ENCODE measurements at places on chromosomes 11 and 22.

DNA sequence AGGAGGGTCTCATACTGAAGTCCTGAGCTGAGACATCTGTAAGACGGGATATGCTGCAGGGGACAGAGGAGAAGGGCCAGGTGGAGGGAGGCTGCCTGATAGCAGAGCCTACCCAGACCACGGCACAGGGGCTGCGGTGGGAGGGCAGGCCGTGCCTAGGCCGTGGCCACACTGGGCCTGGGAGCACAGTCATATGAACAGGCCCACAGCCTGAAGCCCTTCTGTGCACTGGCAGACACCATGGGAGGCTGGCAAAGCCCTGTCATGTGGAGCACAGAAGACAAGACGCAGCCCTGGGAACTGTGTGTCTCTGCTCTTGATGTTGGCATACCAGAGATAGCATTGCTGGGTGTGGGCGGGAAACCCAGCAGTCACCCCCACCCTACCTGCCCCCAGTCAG, 3.3 kb downstream of the SPATA19 start:
- DNase-seq, result no peak

- no peak for DNase-seq
Measured at GRCh38 chr11:17445240-17445795, 31.3 kb downstream of the ABCC8 start.

DNA sequence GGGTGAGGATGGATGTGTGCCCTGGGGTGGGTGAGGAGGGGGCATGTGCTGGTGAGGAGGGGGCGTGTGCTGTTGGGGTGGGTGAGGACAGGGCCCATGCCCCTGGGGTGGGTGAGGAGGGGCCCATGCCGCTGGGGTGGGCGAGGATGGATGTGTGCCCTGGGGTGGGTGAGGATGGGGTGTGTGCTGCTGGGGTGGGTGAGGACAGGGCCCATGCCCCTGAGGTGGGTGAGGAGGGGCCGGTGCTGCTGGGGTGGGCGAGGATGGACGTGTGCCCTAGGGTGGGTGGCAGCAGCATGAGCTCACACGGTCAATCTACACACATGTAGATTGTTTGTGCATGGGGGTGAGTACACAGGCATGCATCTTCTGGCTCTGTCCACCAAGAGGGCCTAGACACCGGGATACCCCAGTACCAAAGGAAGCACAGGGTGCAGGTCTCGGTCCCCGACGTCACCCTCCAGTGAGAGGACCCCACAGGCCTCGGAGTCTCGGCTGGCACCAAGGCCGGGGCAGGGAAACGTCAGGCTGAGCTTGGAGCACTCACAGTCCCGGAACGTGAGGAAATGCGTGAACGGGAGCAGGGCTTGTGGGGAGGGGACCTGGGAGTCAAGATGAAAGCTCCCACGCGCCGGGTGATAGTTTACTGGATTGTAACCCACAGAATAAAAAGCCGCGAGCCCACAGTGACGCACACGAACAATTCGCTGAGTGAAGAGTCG, 37.4 kb upstream of the TOLLIP start:
- DNase-seq, result no peak

- DNase-seq, result no peak
Measured at GRCh38 chr22:42934338-42934737, 77.3 kb upstream of the ARFGAP3 start.

DNA sequence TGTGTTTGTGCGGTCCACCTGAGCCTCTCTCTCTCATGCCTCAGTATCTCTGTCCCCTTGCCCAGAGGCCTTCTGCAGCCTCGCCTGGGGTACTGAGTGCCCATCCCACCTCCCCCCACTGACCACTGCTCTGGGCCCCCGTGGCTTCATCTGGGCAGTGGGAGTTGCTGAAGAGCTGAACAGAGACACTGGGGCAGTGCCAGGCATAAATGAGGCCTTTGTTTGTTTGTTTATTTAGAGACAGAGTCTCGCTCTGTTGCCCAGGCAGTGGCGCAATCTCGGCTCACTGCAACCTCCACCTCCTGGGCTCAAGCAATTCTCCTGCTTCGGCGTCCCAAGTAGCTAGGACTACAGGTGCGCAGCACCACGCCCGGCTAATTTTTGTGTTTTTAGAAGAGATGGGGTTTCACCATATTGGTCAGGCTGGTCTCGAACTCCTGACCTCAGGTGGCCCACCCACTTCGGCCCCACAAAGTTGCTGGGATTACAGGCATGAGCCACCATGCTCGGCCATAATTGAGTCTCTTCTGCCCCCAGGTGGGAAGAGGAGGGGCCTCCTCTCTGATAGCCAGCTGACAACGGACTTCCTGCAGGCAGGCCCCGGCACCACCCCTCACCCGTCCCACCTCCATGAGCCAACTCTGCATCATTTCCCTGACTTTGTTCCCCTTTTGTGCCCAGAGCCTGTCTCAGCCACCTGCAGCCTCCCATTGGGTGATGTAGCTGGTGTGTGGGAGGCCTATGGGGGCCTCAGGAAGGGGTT, 9.3 kb downstream of the CRYBB3 start:
- no peak for DNase-seq

DNA sequence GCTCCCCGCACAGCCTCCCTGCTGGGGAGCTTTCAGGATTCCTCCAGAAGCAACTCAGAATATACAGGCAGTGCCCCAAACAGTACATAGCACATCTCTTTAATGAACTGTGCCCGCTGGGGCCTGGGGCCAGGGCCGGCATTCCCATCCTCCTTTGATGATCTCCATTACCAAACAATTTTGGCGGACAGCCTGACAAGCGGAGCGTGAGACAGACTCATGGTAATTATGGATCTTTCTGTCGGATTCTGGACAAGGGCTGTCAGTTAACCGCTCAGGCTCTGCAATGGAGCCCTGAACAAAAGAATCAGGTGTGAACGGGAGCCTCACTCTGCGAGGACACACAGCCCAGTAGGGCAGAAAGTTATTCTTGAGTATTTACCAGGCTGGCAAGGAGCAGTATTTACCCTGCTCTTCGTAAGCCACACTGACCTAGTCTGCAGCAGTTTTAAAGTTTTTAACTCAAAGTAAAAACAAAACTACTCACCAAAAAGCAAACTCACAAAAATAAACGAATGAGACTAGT, 174.0 kb downstream of the TBC1D22A start:
- DNase-seq, result no peak

DNA sequence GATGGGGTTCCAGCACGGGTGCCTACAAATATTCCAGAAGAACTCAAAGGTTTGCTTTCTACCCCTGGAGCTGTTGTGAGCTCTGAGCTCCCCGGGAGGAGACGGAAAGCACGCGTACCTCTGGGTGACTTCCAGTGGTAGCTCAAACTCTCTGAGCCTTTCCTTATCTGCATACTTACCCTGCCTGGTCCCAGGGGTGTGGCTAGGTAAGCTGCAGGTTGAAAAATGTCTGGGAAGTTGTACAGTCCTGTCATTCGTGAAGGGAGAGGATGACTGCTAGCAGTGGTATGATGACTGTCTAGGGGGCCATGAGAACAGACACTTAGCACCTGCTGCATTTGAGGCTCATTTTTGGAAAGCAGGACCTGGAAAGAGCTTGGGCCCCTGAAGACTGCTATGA, 111.5 kb downstream of the DSCAML1 start:
- no peak for DNase-seq

GRCh38 chr11:103545551-103545950, 436.3 kb downstream of the DYNC2H1 start:
- DNase-seq, result no peak

- DNase-seq, result no peak
Measured at GRCh38 chr11:11416502-11416901, 63.5 kb upstream of the CSNK2A3 start.

DNA sequence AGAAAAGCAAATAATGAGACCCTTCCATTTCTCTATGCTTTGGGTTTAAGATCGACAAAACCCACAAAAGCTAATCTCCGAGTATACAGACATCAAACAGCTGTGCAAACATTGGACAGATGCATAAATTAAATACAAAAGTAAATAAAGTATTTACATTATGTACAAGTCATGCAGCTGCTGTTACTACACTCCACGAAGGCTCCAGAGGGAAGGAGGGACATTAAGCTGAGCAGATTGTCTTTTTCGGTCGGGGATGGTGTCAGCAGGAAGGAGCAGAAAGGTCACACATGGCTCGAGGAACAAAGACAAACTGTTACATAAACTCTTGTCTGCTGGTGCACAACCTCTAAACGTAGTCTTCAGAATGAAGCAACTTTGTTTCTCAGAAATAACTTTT, 88.8 kb upstream of the BARX2 start:
- no peak for DNase-seq

DNA sequence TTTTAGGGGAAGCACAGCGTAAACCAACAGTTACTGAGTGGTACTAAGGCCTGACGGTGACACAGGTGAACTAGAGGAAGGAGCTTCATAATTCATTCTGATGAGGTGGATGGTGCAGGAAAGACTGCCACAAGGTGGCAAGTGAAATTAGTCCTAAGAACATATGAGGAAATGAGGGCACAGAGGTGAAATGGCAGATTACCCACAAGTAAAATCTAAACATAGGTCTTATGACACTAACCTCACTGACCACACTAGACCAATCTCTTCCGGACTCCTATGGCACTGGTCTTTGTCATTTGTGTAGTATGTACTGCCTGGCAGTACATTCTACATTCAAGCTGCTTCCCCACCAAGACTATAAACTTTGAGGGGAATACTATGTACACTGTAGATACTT, 20.2 kb downstream of the GAB2 start:
- DNase-seq, result no peak

- DNase-seq, result no peak
Measured at GRCh38 chr11:60130496-60130895, 42.0 kb downstream of the MS4A2 start.

DNA sequence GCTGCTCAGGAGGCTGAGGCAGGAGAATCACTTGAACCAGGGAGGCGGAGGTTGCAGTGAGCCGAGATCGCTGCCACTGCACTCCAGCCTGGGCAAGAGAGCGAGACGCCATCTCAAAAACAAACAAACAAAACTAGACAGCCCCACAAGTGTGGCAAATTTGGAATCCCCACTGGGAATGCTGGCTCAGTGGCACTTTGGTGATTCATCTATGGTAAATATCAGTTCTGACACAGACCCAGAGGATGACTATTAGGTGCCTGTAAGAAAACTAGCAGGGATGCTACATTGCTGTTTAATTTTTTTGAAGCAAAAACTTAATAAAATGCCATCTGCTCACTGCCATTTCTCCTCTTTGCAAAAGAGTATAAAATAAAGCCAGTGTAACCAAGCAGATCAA, 107.9 kb downstream of the NAT10 start:
- DNase-seq, result no peak

GRCh38 chr11:128343870-128344269, 243.5 kb downstream of the ETS1 start:
- no peak for DNase-seq

DNA sequence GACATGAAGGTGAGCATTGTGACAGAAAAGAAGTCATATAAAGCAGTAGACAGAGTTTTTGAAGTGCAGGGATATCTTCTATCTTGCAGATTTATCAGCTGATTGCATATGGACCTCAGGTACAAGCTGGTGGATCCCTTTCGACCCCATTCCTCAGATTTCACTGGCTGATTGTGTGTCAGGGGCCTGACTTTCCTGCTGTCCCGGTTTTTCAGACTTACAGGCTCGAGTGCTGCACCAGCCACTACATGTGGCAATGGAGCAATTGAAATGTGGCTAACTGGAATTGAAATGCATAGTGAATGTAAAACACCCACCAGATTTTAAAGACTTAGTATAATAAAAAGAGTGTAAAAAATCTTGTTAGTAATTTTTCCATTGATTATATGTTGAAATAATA, 50.3 kb downstream of the CLMP start:
- DNase-seq, result no peak

DNA sequence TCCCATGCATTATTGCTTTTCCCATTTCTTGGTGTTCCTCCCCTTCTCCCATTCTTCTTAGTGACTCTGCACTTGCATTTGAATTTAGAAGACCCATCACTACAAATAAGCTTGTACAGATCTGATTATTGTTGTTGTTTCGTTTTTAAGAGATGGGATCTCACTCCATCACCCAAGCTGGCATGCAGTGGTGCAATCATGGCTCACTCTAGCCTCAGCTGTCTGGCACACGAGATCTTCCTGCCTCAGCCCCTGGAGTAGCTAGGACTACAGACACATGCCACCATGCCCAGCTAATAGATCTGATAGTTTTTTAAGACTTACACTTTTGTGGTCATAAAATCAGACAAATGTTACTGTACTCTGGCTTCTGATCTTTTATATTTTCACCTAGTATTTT, 252.1 kb downstream of the DDX10 start:
- DNase-seq, result no peak

GRCh38 chr22:23632178-23632577, at the start of gene DRICH1:
TSS of gene DRICH1 (minus strand) at chr22:23632321. CDS start at chr22:23632023, 298 bp downstream.
- no peak for DNase-seq

GRCh38 chr11:107696140-107696539, 15.7 kb downstream of the SLN start:
- DNase-seq, result no peak

- no peak for DNase-seq
Measured at GRCh38 chr22:22362936-22363335, 118.3 kb downstream of the VPREB1 start.

GRCh38 chr11:1150769-1151365, 6.9 kb upstream of the MUC5AC start:
- DNase-seq, result no peak

Measured in activated T-helper 1 cell treated with anti-CD3 and anti-CD28 coated beads, Interleukin-2, amount 50 U/mL, for 16 hours (primary cell).